ENCODE measurements at places on chromosomes 1 and 21. TPM values are rescaled to one million over a fixed set of nuclear protein-coding genes. Genes with fewer than 3 reads are reported as not detected.

Gene OR14K1
- not detected for total RNA-seq

Gene SH2D1B
- total RNA-seq: not detected

Gene SPATA45
- not detected for total RNA-seq

Gene NFASC
- total RNA-seq: 0.06 TPM

Gene ADAMTS5
- 0.06 TPM for total RNA-seq

Gene USH2A
- not detected for total RNA-seq
